ENCODE measurements at places on chromosomes 7 and 10.

GRCh38 chr7:15916681-15917380 is 230.3 kb upstream of the MEOX2 start:
- DNase-seq, result no peak

GRCh38 chr10:5544216-5544805 is 19.6 kb downstream of the CALML3 start:
- DNase-seq, result no peak

DNA sequence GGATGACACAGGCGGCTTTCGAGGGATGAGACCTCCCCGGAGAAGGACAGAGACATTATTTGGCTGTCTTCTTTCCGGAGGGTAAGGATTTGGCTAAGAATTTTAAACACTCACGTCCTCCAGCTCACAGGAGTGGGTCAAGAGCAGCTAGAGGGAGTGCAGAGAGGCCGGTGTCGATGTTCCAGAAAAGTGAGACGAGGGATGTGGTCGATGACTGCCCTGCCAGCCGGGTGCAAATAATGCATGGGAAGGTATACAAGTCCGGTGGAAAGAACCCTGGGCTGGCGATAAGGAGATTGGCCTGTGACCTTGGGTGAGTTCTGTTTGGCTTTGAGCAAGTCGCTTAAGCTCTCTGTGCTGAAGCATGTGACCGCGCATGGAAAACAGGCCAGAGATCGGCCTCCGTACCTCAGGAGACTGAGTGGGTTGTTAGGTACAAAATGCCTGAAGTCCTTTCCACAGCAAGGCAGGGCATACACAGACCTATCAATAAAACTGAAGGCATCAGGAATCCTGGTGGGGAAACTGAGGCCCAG is 149.1 kb downstream of the UBE2H start:
- no peak for DNase-seq

DNA sequence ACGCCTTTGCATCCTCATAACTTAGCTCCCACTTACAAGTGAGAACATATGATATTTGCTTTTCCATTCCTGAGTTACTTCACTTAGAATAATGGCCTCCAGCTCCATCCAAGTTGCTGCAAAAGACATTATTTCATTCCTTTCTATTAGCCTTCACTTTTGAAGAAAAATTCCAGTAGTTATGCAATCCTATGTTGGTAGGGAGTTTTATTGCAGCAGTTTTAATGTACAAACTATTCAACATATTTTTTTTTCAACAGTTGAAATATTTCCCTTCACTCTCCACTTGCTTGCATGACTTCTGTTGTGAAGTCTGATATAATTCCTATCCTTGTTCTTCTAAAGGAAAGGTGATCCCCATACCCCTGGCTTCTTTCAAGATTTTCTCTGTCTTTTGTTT is 27.3 kb upstream of the ARHGAP22 start:
- no peak for DNase-seq

DNA sequence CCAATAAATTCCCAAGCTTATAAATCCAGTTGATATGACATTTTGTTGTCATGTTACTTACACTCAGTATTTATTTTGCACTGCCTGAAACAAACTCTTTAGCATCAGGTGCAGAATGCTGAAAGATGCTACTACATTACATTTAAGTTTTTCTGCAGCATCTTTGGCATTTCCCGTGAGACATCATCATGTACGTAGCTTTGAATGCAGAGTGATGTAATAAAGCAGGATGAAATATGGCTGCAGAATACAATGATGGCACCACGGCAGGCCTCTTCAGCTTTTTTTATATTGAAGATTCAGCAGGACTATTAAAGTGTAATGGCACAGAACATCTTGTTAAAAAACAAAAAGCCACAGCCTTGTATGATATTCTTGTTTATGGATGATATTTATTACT is 531.8 kb downstream of the NXPH1 start:
- DNase-seq, result no peak

DNA sequence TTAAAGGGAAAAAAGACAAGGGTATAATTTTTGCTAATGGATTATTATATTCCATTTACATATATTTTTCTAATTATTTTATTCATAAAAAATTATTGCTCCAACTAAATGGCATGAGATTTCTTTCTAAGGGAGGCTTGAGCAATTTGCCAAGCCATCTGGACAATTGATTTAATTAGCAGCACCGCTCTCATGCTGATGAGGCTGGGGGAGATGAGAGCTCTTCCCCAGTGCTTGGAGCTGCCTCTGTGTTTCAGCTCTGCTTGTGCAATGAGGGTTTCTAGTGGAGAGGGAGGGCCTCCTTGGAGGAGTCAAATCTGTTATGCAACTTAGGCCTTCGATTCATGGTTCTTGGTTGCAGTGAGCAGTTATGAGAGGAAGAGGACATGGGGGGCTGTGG is 574.3 kb downstream of the TCERG1L start:
- DNase-seq, result no peak

DNA sequence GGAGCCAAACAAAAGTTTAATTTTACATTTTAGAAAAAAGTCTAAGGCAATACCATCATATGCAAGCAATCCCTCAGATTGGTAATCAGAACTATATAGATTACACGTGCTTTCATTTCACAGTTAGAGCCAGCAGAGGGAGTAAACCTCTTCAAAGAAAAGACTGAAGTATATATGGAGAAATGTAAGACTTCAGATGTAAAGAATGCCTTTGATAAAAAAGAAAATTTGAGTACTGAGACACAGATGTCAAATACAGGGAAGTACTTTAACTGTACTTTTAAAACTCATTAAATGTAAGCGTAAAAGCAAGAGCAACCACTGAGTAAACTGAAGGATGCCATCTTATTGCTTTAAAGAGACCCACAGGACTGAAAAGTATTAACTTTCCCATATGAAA is 101.4 kb upstream of the FAM133B start:
- DNase-seq, result peak; percentile 45

DNA sequence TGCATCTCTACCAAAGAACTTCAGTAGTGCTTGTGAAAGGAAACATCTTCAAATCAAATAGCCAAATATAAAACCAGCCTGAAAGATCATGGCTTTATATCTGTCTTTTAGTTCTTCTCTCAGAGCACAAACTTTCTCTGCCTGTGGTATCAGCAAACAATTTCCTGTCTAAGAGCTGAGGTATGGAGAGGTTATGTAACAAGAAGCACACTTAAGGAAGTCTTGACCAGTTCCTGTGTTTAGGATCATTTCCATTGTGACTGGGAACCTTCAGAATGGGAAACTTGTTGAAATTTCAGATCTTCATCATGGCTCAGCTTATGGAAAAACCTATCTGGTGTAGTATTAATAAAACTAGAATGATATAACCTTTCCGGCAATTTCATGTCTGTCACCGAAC is 148.8 kb downstream of the MBL2 start:
- no peak for DNase-seq

DNA sequence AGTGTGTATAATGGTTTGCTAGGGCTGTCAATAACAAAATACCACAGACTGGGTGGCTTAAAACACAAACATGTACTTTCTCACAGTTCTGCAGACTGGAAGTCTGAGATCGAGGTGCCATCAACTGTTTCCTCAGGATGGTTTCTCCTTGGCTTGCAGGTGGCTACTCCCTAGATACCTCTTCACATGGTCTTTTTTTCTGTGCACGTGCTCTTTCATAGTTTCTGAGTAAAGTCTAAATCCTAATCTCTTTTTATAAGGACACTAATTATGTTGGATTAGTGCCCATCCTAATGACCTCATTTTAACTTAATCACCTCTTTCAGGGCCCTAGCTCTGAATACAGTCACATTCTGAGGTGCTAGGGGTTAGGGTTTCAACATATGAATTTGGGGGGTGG is 65.9 kb downstream of the AMPH start:
- DNase-seq, result no peak

- DNase-seq, result no peak
These were observed 41.0 kb downstream of the ATXN7L1 start for GRCh38 chr7:105835441-105835840.

DNA sequence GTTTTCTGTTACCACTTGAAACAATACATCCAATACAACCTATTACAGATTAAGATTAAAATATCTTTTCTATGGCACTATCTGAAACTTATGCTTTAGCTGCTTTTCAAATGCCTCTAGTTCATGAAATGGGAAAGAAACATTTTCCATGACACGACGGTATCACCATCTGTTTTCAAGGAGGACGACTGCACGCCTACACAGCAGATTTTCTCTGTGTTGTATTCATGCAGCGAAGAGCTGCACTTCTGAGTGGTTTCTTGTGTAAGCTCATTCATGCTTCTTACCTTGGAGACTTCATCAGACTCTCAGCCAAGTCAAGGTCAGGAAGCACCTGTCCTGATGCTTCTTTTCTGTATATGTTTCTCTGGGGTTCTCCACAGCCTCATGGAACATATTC is 179.2 kb downstream of the DYNC1I1 start:
- DNase-seq, result no peak

DNA sequence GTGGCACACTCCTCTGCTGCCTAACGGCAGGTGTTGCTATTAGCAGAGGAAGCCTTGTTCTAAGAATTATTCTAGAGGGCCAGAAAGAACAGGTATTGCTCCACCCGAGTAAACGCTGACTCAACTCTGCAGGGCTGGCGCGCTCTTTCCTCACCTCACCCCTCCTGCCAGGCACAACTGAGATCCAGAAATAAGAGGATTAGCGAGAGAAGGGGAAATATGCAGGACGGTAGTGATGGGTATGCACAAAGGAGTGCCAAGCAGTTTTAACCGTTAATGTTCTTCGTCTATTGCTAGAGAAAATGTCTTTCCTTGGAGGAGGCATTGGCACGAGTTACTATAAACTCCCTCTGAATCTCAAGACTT is 369 bp upstream of the SCIN start:
- DNase-seq, result no peak

DNA sequence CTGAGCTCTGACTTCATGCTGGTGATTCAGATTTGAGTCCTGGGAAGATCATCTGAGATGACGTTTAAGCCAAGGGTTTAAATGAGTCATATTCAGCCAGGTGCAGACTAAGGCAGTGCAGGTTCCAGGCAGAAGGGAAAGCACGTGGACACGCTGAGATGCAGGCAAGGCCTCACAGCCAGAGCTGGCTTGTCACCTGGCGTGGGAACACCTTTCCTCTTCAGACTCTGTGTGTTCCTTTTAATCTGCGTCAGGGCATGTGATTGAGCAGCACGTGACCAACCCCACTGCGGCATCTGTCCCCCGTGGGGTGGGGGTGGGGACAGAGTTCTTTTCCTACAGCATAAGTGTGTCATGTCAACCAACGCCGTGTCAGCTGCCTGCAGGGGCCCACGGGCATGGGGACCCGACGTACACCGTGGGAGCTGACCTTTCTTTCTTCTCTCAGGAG is 10.7 kb upstream of the IDI2 start:
- no peak for DNase-seq

DNA sequence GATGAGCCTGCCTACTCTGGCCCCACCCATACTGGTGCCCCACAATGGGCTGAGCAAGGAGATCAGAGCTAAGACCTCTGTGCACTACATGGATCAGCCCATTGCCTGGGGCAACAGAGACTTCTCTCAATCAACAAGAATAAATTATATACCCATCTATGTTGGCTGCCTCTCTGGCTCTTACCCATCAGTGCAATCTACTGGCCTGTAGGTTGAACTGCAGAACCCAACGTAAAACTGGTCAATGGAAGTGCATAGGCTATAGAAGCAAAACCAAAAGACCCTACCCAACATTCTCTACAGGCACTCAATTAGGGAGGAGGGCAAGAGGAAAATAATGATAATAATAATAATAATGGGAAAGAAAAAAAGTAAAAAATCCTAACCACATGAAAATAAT is 574.3 kb downstream of the MAGI2 start:
- DNase-seq, result no peak

- peak; percentile 90 for DNase-seq
These were observed 205.9 kb downstream of the SKAP2 start for GRCh38 chr7:26658389-26659084.

GRCh38 chr7:116011584-116011983 is 19.0 kb downstream of the TFEC start:
- no peak for DNase-seq

Data from NCI-H1694 treated with DMSO at 0.1 percent for 48 hours (cell line).